Activated T-helper 1 cell treated with anti-CD3 and anti-CD28 coated beads, Interleukin-2, amount 50 U/mL, for 16 hours (primary cell): ENCODE measurements at places on chromosomes 1 and 21.

GRCh38 chr1:31799196-31799894 is 16.5 kb downstream of the SPOCD1 start:
- no peak for DNase-seq

DNA sequence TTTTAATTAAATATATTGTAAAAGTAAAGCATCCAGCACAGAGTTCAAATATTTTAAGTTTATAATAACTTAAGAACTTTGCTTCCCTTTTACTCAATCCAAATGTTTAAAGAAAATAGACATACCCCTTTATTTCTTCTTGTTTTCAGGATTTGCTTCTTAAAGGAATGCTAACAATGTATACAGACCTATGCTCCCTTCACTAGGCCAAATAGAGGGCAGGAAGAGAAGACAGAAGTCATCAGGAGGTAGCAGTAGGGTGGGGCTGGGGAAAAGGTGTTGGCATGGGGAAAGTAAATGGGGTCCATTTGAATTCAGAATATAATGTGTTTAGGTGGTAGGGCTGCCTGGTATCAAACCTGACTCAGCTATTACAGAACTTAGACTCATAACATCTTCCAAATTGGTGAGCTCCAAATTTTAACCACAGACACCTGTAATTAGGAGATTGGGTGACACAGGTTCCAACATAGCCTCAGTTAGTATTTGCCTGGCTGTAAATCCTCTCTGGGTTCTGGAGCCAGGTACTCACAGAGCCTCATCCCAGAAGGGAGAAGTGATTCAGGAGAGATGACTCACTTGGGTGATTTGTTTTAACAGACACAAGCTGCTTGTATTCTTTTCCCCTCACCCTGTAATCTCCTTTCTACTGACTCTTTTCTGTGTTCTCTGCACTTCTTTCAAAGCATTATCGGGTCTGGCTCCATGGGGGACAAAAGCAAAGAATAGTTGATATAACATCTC is 60.1 kb upstream of the DUSP10 start:
- no peak for DNase-seq

- no peak for DNase-seq
Observed at GRCh38 chr1:7641587-7642417, 129.3 kb upstream of the VAMP3 start.

- no peak for DNase-seq
Observed at GRCh38 chr21:24436236-24436635, 1171.0 kb downstream of the MRPL39 start.

- DNase-seq: no peak
Observed at GRCh38 chr1:9075022-9075421, 5.6 kb upstream of the SLC2A5 start.

DNA sequence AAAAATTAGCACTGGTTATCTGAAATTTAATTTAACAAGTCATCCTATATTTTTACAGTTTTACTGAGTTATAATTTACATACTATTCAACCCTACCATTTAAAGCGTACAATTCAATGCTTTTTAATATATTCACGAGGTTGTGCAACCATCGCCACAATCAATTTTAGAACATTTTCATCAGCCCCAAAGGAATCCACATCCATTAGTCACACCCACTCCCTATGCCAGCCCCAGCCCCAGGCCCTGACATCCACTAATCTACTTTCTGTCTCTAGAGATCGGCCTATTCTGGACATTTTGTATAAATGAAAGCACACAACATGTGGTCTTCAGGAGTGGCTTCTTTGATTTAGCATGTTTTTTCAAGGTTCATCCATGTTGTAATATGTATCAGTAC is 134.7 kb downstream of the PSMG1 start:
- no peak for DNase-seq

GRCh38 chr1:51734896-51735745 is 118.2 kb downstream of the OSBPL9 start:
- DNase-seq: no peak

DNA sequence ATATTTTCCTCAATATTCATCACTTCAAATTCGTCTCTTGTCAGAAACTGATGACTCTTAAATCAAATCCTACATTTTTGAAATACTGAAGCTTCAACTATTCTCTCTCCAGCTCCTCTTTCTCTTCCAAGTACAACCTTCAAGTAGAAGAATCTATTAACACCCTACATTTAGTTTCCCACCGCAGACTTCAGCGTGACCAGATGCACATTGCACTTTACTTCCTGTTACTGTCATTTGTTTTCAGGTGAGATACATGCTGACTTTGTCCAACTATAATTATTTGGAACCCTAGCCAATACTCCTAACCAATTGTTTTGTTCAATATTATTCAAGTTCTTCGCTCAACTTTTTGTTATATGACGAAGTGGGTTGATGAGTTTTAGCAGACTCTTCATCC is 116.0 kb downstream of the MRPL39 start:
- no peak for DNase-seq
